B cell (primary cell): ENCODE measurements at places on chromosomes 12 and 14. TPM values are rescaled to one million over a fixed set of nuclear protein-coding genes. Genes with fewer than 3 reads are reported as not detected.
A peak's percentile ranks its signal among the peaks of the same experiment; 100 is the strongest.

Gene DDN
- 0.10 and 0.15 TPM in 2 replicates for total RNA-seq

Gene TMEM132C
- total RNA-seq, result not detected in 2 replicates

Gene ADAM21
- total RNA-seq, result 0.24 TPM in 1 of 2 replicates, not detected in the other

Gene TEX52
- not detected in 2 replicates for total RNA-seq

Gene CRIP2
- 6.0 and 9.8 TPM in 2 replicates for total RNA-seq

Gene PPFIA2
- not detected in 2 replicates for total RNA-seq

Gene SLC25A21
- not detected in 2 replicates for total RNA-seq

DNA sequence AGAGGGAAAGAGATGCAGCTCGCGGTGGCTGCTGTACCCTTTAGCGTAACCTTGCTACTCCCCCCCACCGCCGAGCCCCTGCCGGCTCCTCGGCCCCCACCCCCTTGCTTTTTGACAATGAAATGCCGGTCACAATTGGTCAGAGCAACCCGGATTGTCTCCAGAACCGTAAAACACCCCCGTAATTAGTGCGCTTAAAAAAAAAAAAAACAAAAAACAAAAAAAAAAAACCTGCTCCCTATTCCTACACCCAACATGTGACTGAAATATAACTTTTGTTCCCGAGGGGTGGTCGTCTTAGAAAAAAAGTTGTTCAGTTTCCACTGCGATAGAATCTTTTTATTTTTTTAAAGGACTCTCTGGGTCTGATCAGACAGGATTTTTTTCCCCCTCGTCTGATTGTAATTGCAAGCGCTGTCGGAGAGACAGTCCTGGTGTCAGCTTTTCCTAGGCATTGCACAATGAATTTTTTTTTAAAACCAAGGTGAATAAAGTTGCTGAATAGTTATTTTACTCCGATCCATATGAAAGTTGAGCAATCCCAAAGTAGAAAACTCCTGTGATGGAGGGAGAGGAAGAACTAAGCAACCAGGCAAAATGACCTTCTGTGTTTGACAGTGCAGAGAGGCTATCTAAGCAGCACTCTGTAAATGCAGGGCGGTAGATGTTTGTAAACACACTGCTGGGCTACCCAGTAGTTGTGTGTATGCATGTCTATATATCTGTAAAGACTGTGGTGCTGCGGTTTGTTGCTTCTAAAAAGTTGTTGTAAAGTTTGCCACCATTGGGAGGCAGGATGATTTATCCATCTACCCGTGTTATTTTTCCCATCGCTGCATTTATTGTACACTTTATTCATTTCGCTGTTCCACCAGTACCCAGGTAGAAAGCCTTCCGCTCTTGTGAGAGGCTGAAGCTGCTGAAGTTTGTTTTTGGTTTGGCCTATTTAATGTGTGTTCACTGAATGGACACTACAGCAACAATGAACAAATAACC, 1.1 kb downstream of the ETV6 start:
- DNase-seq, result peak; percentile 55

DNA sequence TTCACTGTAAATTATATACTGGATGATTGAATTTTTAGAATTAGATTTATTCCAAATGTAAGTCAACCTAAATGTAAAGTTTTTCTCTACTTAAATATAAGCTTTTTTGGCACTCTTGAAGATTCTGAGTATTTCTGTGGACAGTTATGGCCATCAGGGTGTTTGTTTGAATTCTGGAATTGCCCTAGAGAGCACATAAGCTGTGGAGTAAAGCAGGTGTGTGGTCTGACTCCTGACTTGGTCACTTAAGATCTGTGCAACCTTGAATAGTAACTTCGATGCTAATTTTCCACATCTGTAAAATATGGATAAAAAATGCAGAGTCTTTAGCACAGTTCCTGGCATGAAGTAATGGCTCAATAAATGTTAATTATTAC, 64.4 kb downstream of the FUT8 start:
- DNase-seq, result no peak

GRCh38 chr12:47799357-47799955, 20.2 kb downstream of the HDAC7 start:
- no peak for DNase-seq

DNA sequence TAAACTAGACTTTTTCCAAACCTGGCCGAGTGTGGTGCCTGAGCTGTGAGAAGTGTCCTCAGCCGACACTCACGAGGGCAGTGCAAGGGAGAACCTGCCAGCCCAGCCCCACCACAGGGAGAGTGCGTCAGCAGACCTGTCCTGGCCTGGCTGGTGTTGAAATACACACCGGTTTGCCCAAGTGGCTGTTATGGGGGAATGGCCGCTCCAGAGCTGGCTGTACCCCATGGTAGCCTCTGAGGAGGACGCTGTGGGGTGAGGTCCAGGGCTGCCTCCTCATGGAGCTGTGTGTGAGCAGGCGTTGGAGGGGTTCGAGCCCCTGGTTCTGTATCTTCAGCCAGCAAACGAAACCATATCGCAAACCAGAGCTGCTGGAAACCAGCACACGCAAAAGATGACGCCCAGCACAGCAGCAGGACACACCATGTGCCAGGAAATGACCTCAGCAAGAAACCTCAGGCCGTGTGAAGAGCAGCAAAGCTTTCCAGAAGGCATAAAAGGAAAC, 9.4 kb downstream of the ANKRD9 start:
- DNase-seq, result no peak

DNA sequence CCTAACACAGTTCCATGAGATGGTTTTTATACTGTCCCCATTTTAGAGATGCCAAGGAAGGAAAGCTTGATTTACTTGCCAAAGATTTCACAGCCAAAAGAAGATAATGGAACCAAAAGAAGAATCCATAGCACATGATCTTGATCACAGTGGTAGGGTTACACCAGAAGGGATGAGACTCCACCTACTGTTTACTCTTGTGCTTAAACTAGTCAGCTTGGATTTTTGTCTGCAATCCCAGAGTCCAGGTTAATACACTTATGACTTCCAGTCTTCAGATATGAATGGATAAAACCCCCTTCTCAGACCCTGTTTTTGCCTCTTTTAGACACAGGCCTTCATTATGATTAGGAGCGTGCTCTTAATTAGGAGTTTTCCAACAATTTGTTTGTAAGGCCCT, 454.2 kb downstream of the AEBP2 start:
- DNase-seq, result no peak

GRCh38 chr12:118986050-118986449, 4.7 kb downstream of the SRRM4 start:
- DNase-seq, result no peak

GRCh38 chr12:4106621-4107020, 166.9 kb upstream of the CCND2 start:
- no peak for DNase-seq

- no peak for DNase-seq
These were observed 382.3 kb downstream of the KCNH5 start for GRCh38 chr14:62662811-62663455.

- DNase-seq, result no peak
These were observed 421.8 kb upstream of the PDE3A start for GRCh38 chr12:19946550-19946949.

- DNase-seq, result no peak
These were observed 18.4 kb downstream of the TMPO start for GRCh38 chr12:98533723-98534251.

- DNase-seq, result no peak
These were observed 571 bp downstream of the ZNF891 start for GRCh38 chr12:133129368-133130037.

DNA sequence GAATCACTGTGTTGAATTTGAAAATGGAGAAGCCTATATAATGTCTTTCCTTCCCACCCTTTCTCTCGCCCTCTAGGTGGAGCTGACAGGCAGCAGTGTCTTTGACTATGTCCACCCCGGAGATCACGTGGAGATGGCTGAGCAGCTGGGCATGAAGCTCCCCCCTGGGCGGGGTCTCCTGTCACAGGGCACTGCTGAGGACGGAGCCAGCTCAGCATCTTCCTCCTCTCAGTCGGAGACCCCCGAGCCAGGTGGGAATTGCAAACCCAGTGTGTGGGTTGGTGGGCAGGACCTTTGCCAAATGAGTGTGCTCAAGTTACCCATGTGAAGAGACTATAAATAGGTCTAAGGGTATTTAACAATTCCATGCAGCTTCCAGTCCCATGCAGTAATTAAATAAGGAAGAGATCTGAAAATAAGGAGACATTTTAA, 274.7 kb downstream of the EGLN3 start:
- DNase-seq, result no peak

DNA sequence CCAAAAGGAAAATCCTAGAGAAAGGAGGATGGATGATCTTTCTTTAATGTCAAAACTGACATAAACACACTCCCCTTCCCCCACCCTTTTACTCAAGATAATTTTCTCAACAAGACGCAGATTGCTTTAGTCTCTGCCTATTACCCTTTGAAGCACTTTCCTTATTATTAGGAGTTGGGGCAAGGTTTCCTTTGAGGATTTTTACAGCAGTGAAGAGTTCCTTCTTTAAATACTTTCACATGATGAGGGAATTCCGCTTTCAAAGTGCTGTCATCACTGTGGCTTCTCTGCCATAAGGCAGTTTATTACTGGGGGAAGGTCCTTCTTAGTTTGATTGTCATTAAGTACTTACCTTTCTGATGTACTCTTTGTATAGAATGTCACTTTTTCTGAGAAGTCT, 172.1 kb downstream of the MSRB3 start:
- DNase-seq, result no peak

- DNase-seq, result peak; percentile 58
These were observed 235.2 kb downstream of the CHST11 start for GRCh38 chr12:104691721-104692556.

DNA sequence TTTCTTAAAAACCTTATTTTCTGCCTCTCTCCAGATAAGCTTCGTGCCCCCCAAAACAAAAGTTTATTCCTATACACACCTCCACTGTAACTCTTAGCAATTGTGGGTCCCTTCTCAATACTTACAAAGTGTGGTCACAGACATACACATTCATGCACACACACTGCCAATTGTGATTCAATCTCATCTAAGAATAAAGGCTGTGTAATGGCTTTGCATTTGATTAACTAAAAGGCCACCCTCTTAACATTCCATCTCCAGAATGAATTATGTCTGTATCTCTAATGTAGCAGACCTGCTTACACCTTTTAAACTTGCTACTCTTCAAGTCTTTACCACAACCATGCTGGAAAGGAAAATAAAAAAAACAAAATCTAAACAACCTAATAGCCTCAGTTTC, 49.5 kb downstream of the MYF5 start:
- DNase-seq, result no peak

GRCh38 chr12:16579041-16579440, 26.9 kb downstream of the LMO3 start:
- DNase-seq, result no peak

DNA sequence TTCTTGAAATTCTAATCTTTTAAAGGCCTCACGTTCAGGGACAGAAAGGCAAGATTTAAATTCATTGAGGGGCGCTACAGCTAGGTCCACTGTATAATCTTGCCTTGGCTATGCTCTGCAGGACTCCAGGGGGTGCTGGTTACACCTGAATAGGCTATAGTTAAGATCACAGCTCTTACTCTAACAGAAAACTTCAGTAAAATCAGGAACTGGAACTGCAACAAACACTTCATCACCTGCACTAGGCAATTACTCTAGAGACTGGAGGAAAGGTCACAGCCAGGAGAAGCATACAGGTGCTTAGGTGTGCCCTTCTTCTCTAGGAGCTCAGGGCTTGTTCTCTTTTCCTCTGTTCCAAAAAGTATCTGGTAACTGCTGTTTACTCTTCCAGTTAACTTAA, 20.9 kb downstream of the SLCO1C1 start:
- no peak for DNase-seq

- no peak for DNase-seq
These were observed 49.5 kb downstream of the BEGAIN start for GRCh38 chr14:100537446-100538350.

- DNase-seq, result no peak
These were observed 22.4 kb downstream of the LACRT start for GRCh38 chr12:54612225-54612750.

DNA sequence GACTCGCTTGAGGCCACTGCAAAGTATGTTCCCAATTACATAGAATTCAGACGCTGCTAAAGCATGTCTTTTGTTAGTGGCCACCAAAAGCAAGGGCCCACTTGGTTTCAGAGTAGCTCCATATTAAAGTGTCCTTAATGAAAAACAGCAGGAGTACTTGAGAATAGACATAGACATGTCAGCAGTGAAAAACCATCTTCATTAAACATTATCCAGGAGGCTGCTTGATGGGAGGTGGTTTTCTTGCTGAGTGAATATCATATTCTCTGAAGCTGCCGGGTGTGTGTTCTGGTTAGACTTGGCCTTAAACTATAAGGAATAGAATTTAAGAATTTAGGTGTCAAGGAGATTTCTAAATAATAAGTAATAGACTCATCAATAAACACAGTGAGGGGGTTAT, 79.5 kb upstream of the CCDC198 start:
- DNase-seq, result no peak

GRCh38 chr12:62468935-62469334, 2.3 kb downstream of the MON2 start:
- no peak for DNase-seq

DNA sequence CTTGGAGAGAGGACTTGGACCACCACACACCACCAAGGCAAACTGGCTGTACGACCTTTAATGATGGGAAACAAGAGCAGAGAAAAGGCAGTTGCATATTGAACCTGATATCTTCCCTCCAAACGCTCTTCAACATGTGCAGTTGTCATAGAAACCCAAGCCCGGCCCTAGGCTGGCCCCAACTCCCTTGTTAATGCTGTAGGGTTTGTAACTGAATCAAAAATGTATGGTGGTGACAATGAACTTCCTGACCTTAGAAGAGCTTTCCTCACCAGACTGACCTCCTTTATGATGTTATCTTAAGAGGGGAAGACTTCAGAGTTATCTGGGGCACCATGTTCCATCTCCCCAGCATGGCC, 12.3 kb downstream of the APOLD1 start:
- no peak for DNase-seq

GRCh38 chr12:54266852-54267251, 13.1 kb downstream of the CBX5 start:
- no peak for DNase-seq

GRCh38 chr12:120286768-120287490, 4.8 kb downstream of the RNU4-2 start:
- DNase-seq, result no peak

- DNase-seq, result no peak
These were observed 64.0 kb downstream of the MON2 start for GRCh38 chr12:62530596-62530995.

DNA sequence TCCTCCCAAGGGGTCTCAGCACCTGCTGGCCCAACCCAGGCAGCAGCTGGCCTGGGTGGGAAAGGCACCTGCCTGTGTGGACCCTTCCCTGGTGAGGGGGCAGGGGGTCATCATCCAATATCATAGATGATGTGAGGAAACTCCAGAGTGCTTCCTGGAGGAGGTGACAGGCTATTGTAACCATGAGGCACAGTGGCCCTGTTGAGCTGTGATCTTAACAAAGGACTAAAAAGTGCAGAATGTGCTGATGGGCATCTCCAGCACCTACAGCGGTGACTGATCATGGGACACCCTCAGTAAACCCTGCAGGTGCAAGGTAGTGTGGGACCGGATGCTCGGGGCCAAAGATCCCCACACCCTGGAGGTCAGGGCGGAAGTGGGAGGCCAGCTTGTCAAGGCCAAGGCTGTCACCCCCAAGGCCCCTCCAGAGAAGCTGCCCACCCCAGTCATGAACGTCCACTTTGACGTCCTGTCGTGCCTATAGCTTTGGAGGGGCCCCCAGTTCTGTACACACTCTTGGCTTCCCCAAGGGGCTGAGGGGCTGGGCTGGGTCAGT, 7.5 kb downstream of the MMP17 start:
- DNase-seq, result peak; percentile 13
